HEK293T (cell line): ENCODE measurements at places on chromosomes 16 and 17.

- DNase-seq = no peak
Observed at GRCh38 chr16:17654571-17654970, 183.8 kb upstream of the XYLT1 start.

- no peak for DNase-seq
Observed at GRCh38 chr17:44557651-44558285, 484 bp downstream of the FZD2 start.

DNA sequence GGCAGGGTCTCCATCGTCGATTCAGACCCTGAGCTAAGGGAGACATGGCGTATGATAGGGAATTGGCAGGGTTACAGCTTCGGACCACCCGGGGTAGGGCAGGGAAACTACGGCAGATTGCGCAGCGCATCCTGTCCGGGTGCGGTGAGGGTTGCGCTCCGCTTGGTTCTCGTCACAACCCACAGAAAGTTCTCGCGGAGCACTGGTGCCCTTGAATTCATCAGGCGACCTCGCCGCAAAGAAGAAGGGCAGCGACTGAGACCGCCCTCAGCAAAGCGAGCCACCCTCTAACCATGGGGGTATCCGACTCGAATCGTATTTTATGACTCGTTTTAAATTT lies 1.2 kb downstream of the HS3ST3B1 start:
- DNase-seq = no peak

DNA sequence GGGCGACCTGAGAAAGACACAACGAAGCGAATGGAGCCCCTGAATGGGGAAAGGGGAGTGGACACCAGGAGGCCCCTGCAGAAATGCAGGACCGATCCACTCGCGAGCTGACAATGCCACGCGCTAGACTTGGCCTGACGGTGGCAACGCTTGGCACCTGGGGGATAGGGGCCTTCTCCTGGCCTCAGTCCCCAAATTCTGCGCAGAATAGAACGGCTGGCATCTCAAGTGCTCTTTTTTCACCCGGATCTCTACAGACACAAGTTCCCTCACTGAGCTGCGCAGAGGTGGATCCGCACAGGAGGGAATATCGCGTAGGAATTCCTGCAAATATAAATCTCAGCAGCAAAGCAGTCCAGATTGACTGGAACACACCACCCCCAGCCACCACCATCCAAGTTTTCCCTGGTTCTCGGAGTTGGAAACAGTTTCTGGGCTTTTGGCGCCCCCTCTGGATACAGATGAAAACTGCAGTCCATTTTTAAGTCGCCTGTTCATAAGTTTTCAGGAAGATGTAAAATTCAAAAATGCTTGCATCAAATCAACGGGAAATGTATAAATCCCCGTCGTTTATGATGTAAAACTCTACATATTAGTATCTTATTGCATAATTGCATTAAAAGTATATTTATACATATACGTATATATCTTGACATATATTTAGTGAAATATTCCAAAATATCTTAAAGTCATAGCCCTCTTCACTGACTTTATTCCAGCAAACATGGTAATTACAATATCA lies 2.3 kb upstream of the SOX9 start:
- DNase-seq = peak; percentile 62

DNA sequence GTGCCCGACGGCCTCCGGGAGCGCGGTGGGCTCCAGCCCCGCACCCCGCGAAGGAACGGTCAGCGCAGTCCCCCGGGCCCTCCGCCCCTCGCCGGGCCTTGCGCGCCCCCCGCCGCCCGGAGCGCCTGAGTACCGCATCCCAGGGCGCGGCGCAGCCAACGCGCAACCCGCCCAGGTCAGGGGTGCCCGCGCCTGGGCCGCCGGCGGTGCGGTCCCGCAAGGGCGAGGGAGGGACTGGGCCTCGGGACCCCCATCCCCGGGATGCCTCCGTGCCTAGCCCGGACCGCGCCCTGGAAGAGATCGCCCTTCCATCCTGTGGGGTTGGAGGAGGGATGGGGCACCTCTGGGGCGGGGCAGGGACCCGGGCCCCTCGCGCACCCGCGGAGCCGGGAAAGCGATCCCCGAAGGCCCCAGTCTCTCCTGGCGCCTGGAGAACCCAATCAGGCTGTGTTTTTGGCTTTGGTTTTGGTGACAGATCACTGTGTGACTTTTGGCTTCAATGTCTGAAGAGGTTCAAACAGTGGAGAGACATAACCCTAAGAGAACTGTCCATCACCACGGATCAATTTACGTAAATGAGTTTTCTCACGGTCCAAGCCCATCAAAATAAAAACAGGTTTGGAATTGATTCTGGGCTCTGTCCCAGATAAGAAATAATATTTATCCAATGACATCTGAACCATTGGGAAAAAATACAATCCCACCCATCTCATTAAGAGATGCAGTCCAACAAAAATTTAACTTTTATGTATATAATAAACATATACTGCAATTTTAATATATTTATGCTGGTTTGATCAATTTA lies 17.8 kb downstream of the ENPP7 start:
- no peak for DNase-seq

GRCh38 chr17:71870546-71870862 lies 250.3 kb upstream of the SOX9 start:
- no peak for DNase-seq
